ENCODE measurements at places on chromosomes 11 and 22. TPM values are rescaled to one million over a fixed set of nuclear protein-coding genes. Genes with fewer than 3 reads are reported as not detected.

DNA sequence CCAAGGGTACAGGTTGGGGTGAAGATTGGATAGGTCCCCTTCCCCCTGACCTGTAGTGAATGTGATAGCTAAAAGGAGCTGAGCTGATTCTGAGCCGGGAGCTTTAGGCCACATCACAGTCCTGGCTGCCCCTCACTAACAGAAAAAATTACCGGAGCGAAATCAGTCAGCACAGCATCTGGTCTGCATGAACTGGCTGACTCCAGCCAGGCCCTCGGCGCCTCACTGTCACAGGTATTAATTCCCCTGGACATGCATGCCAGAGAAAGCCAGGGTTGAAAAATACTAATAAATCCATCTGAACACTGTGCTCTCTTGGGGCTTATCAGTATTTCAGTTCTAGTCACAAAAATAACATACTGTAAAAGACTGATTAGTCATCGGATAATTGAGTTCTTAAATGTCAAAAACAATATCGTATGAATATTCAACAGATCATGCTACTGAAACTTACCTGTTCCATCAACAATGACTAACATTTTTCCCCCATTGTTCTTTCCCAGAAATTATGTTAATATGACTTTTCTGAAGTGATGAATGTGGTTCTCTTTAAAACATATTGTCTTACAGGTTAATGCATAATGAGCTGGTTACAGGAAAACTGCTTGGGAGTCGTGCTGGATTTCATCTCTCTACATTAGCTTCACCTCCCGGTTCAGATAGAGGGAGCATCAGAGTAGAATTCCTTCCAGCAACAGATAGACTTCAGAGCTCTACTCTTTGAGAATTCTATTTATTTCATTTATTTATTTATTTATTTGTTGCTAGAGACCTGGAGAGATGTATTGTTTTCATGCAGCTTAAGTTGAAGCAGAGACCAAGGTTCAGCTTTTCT, 387.7 kb downstream of the NXPE2 start:
- DNase-seq: no peak

DNA sequence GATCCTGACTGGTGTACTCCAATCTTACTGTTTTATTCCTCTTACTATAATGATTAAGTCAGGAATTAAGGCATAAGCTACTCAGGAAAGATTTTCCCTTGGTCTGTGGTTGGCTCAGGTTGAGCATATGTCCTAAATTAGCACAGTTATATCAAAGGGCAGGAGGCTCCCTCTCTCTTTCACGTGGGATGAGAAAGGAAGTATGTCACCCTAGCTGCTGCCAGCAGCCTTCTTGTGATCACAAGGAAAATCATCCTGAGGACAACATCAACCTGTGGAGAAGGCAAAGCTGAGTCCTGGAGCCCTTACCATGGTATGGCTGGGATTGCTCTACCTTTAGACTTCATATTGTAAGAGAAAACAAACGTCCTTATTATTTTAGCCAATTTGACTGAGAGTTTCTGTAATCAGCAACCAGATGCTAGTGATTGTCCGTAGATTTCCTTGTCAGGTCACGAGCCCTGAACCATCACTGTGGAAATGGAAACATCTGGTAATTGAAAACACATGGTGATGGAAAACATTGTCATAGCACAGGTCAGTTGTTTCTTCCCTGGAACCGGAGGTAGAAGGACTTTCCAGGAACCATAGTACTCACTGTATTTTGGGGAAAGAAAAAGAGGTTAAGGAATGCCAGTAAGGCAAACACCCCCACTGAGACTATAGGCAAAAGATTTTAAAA, 40.6 kb upstream of the DEUP1 start:
- DNase-seq: no peak

DNA sequence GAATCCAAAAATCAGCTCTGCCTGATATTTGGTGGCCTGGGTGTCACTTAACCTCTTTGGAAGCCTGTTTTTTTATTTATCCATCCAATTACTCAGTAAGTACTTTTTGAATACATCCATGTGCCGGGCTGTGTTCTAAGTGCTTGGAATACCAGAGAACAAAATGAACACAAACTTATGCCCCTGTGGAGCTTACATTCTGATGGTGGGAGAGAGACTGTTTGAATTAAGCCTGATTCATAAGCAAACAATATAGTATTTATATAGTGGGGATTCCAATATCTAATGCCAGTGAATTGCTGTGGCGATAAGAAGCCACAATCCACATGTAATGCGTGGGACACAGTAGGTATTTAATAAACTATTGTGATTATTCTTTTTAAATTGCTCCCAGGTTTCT, 19.4 kb downstream of the KCNJ5 start:
- no peak for DNase-seq

GRCh38 chr11:112999520-112999919, 38.3 kb downstream of the NCAM1 start:
- DNase-seq: no peak

DNA sequence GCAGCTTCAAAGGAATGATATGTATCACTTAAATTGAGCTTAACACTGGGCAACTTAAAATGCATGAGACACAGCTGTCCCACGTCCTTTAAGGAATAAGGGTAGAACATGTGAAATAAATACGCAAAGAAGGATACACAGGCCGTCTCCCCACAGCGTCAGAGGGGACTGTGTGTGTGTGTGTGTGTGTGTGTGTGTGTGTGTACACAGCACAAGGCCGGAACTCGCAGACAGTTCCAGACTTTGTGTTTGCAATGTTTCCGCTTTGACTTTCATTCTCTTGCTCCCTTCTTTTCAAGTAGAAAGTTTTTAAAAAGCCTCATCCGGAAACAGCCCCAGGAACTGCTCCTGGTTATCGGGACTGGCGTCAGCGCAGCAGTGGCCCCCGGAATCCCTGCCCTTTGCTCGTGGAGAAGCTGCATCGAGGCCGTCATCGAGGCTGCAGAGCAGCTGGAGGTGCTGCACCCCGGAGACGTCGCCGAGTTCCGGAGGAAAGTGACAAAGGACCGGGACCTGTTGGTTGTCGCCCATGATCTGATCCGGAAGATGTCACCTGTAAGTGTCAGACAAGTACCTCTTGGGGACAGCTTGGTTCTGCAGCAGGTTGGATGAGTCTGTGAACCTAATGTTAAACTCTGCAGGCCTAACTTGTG, 13.3 kb downstream of the FAM118A start:
- DNase-seq: no peak

DNA sequence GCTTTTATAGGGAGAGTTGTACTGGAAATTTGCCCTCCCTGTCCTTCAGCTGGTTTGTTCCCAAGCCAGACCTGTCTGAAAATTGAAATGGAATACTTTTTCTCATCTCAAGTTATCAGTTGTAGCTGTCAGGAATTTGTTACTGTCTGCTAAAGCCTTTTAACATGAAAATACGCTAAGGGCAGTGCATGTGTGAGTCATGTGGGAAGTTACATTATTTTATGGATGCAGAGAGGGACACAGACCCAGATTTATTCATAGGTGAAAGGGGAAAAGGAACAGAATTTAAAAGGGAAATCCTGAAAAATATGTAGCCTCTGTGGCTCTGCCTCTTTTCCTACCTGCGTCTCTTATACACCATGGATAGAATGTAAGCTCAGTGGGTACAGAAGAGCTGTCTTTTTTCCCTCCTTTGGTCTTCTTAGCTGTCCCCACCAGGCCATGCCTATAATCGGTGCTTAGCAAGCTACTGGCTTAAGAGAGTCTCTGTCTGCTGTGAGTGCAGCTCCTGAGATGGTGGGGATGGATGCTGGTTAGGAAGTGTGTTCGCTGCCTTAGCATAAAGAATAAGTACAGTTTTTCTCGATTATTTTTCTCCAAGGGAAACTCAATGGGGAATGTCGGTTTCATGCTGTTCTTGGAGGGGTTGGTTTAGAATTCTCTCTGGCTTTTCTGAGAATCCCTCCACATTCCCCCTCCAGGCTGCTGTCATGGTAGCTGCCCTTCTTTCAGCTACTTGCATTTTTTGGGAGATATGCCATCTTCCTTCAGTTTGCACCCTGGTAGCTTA, 166.8 kb downstream of the TEAD1 start:
- no peak for DNase-seq

GRCh38 chr11:12212174-12212820, 101.9 kb downstream of the MICAL2 start:
- DNase-seq: no peak

DNA sequence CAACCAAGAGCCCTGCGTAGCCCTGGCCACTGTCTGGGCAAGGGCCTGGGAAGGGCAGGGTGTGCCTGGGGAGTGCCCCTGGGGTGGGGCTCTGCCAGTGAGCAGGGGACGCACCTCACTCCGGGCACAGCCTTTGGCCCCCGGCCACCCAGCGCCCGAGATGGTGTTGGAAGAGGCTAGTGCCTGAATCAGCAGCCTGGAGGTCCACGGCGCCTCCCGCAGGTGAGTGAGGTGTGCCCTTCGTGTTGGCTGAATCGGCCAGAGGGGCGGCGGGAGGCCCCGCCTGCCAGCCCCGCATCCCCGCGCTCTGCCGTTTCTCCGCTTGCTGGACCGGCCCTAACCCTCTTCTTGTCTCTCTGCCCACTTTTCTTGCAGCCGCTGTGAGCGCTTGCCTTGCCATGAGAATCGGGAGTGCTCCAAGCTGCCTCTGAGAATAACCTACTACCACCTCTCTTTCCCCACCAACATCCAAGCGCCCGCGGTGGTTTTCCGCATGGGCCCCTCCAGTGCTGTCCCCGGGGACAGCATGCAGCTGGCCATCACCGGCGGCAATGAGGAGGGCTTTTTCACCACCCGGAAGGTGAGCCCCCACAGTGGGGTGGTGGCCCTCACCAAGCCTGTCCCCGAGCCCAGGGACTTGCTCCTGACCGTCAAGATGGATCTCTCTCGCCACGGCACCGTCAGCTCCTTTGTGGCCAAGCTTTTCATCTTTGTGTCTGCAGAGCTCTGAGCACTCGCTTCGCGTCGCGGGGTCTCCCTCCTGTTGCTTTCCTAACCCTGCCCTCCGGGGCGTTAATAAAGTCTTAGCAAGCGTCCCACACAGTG, 60.1 kb downstream of the FBLN1 start:
- no peak for DNase-seq

DNA sequence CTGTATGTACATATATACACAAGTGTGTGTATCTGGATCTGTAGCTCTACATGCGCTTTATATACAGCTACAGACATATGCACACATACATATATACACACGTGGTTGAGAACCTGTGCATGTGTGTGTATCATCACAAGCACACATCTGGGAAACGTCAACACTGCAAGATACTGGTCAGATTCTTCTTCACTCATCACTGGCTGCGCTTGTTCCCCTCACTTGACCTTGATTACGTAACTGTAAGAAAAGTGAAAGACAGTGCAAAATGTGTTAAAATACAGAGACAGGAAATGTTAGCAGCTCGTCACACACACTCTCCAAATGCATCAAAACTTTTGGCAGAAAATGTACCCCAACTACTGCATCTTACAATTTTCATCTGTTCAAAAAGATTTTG, 51.9 kb upstream of the MN1 start:
- no peak for DNase-seq

DNA sequence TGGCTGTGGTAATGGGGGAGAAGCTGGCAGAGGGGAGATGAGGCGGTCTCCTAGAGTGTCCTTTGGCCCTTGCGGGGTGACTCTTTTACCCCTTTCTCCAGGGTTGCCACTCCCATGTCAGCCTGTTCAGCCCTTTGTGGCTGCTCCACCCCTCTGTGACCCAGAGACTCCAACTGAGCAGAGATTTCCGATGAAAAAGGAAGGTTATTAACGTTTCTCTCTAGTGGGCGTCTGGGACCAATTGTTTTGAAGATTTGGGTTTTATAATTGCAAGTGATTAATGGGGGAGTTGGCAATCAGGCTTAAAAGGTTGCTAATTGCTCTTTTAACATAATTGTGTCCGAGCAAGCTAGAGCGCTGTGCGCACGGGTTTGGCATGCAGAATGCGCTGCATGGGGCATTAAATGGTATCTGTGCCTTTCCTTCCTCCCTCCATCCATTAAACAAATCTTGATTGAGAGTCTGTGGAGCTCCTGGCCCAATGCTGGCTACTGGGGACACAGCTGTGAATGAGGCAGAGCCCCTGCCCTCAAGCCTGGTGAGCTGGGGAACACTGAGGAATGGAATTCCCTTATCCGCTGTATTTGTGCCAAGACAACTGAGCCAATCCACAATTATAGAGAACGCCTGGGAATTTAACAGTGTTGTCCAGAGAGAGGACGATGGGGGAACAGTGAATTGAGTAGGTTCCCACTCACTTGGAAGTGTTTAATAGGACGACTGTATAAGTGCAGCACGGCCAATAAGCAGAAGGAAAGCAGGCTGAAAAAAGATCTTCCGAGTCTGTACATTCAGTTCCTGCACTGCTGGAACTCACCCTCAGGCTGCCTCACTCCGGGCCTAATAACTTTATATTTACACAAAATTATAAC, 295.9 kb downstream of the MIAT start:
- no peak for DNase-seq

GRCh38 chr22:19571207-19571795, 47.1 kb upstream of the CLDN5 start:
- DNase-seq: no peak

- no peak for DNase-seq
Measured at GRCh38 chr11:2209370-2209801, 37.8 kb upstream of the TH start.

GRCh38 chr22:25697181-25697664, 44.8 kb upstream of the MYO18B start:
- DNase-seq: no peak

GRCh38 chr22:23072911-23073491, 2.7 kb downstream of the GNAZ start:
- DNase-seq: no peak

DNA sequence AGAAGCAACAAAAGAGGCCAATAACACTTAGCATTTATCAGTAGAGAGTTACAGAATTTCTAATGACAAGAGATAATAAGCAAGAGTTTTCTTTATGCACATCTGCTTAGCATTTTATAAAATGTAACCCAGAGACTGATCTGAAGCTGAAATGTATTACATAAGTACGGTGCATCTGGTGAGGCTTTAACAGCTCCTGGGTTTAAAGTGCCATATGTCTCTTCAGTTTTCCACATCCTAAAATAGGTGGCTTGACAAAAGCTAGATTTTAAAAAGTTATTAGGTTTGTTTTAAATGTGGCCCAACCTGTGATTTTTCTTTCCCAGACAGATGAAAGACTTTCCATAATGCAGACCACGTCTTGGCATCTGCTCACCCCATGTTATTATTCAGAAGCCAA, 620.7 kb upstream of the ARHGAP42 start:
- no peak for DNase-seq

DNA sequence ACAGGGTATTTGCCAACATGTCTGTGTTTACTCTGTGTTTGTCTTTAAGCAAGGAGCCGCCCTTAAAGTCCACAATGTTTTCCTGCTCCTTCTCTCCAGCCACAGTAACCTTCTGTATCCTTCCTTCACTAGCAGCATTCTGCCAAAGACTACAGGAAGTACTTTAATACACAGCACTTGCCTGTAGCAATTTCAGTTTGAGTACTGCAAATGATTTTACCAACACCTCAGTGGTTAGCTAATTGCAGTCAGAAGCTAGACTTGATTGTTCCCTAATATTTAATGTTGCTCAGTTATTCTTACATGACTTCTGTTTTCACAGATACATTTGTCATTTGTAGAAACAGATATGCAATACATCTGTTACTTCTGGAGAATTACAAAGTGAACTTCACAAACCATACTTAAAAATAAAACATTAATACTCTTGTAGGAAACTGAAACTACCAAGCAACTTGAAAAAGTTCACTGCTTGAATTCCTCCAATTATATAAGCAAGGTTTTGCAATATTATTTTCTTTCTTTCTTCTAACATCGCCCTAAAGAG, 69.1 kb downstream of the FCHSD2 start:
- DNase-seq: no peak

The IGLL1 gene
- total RNA-seq: not detected

The PPFIBP2 gene
- 26.7 TPM for total RNA-seq

The MS4A6E gene
- not detected for total RNA-seq

The PVALB gene
- not detected for total RNA-seq

The CHST1 gene
- total RNA-seq: not detected

The LARGE2 gene
- total RNA-seq: 3.0 TPM

The ARL2 gene
- total RNA-seq: 8.9 TPM
